Astrocyte of the hippocampus (primary cell): ENCODE measurements at places on chromosomes 12 and 14.
A peak's percentile ranks its signal among the peaks of the same experiment; 100 is the strongest.

DNA sequence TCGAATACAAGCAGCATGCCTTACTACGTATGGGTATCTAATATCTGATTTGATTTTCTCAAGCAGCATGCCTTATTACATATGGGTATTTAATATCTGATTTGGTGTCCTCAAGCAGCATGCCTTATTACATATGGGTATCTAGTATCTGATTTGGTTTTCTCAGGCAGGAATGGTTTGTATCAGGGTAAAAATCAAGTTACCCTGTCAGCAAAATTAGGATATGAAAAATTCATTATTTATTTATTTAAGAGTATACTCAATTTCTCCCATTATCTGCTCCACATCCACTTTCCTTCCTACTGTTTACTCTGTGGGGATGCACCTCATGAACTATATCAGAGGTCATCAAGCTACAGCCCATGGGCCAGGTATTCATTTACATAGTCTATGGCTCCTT lies 21.9 kb downstream of the ZNF891 start:
- DNase-seq = no peak

- DNase-seq = no peak
Observed at GRCh38 chr14:29232711-29233110, 466.1 kb downstream of the FOXG1 start.

GRCh38 chr14:59344691-59345455 lies 120.3 kb downstream of the GPR135 start:
- no peak for DNase-seq

DNA sequence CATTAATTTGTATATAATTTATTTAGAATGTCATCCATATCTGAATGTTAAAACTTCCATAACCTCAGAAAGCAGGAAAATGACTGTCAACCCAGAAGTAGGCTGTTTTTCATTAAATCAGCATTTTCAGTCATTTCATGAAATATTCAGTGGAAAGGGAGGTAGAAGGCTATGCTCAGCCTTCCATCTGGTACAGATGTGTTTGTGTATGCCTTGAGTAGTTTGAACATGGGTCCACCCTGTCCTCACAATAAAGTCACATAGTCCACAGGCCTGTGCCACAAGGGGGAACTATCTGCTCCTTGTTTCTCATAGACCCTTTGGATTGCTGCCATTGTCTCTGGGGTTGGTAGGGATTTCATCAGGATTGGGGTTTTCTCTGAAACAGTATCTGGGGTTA lies 9.1 kb downstream of the LACRT start:
- no peak for DNase-seq

DNA sequence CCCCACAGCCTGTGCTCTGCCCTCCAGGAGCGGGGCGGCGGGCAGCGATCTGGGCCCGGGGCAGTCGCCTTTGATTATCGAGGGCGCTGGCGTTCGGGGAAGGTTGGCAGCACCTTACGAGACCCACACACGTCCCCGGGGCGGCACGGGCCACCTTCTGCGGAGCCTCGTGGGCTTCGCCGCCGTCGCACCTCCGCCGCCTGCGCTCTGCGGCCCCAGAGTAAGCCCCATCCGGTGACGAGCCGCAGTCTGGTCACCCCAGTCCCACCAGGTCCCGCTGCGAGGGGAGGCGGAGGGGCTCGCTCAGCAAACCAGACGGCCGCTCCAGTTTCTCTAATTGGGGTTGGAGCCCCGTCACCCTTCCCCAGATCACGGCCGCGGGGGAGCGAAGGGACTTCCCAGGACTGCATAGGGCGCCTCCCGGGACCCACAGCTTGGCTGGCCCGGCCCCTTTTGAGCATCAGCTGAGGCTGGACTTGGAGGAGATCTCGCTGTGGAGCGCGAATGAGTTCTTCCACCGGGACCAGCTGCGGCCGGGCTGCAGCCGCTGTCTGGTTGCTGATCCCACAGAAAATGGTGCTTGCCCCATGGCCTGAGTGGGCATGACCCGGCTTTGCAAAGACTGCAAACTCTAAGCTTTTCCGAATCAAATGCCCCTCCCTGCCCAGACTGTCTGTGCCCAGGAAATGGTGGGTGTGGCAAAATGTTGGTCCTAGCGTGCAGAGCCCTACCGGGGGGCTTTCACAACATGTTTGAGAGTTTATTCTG lies 560 bp downstream of the LGALS3 start:
- peak; percentile 86 for DNase-seq

GRCh38 chr14:60051721-60052221 lies 40.0 kb upstream of the PCNX4 start:
- DNase-seq = peak; percentile 10

- no peak for DNase-seq
Observed at GRCh38 chr12:85617307-85618091, 218.7 kb downstream of the RASSF9 start.

DNA sequence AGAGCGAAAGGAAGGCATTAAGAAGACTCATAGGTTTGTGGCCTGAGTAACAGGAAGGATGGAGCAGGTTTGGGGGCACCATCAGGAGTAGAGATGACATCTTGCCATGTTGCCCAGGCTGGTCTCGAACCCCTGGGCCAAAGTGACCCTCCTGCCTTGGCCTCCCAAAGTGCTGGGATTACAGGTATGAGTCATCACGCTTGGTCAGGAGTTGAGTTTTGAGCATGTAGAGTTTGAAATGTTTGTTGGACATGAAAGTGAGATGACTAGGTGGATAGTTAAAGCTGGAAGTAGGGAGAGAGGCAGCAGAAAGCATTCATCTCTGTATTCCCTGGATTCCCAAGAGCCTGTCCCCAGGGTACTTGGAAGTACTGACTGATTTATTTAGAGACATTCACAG lies 112.6 kb downstream of the ERC1 start:
- no peak for DNase-seq

GRCh38 chr14:65502676-65503124 lies 90.2 kb downstream of the FUT8 start:
- DNase-seq = peak; percentile 79

GRCh38 chr12:538731-539539 lies 79.2 kb downstream of the B4GALNT3 start:
- peak; percentile 82 for DNase-seq

GRCh38 chr12:65943388-65944137 lies 119.3 kb downstream of the HMGA2 start:
- DNase-seq = no peak

GRCh38 chr14:81314443-81315175 lies 85.5 kb downstream of the STON2 start:
- no peak for DNase-seq

DNA sequence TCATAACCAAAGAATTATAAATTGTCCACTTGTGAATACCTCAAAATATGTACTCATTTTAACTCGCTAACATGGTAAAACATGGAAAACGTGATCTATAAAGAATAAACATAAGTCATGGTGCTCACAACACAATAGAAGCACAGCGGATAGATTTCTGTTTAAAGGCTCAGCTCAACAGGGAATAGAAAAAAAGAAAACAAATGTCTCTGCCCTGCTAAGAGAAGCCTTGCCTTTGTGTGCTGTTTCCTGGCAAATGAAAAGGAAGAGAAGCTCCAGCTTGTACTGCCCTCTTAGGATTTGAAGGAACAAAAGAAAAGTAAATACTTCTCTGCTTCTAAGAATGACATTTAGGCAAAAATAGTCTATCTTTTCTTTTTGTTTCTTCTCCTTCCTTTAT lies 121.0 kb upstream of the KRR1 start:
- DNase-seq = no peak

GRCh38 chr14:95409477-95410272 lies 90.0 kb upstream of the CLMN start:
- no peak for DNase-seq

- DNase-seq = no peak
Observed at GRCh38 chr12:104604995-104605675, 148.4 kb downstream of the CHST11 start.

GRCh38 chr12:75710361-75711069 lies 199.1 kb upstream of the KRR1 start:
- no peak for DNase-seq

DNA sequence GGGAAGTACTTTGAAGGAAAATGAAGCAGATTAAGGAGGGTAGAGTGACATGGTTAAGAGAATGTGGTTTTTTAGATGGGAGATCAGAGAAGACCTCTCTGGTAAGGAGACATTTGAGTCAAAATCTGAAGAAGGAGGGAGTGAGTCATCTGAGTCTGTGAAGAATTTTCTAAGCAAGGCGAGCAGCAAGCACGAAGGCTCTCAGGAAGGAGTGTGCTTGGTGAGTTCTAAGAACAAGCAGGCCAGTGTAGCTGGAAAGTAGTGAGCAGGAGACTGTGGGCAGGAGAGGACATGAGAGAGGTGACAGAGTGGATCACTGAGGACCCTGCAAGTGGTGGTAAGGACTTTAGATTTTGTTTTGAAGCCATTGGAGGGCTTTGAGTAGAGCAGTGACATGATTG lies 76.3 kb upstream of the FUT8 start:
- peak; percentile 54 for DNase-seq

DNA sequence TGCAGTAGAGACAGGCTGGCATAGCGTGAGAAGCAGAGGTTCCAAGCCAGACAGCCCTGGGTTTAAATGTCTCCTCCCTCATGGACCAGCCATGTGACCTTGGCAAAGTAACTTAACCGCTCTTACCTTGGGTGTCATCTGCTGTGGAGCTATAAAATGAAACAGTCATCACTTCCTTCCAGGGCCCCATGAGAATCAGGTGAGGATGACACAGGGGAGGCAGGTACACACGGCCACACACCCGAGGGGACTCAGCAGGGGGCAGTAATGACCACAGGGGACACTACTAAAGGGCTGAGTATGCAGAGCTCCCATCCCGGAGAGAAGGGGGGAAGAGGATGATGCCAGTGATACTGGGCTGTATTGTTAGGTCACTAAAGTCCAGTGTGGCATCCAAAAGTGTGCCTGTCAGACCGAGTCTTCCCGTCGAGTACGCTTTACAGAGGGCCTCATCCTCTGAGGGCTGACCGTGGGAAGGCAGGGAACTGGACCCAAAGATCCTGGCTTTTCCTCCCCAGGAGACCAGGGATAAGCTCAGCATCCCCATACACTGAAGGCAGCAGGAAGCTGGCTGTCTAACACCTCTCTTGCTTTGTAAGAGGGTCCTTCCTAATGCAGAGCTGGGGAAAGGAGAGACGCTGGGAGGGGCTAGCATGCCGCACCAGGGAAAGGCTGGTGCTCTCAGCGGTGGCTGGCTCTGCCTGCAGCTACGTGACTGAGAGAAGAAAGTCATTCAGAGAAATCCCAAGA lies 94.2 kb downstream of the SINHCAF start:
- DNase-seq = no peak

DNA sequence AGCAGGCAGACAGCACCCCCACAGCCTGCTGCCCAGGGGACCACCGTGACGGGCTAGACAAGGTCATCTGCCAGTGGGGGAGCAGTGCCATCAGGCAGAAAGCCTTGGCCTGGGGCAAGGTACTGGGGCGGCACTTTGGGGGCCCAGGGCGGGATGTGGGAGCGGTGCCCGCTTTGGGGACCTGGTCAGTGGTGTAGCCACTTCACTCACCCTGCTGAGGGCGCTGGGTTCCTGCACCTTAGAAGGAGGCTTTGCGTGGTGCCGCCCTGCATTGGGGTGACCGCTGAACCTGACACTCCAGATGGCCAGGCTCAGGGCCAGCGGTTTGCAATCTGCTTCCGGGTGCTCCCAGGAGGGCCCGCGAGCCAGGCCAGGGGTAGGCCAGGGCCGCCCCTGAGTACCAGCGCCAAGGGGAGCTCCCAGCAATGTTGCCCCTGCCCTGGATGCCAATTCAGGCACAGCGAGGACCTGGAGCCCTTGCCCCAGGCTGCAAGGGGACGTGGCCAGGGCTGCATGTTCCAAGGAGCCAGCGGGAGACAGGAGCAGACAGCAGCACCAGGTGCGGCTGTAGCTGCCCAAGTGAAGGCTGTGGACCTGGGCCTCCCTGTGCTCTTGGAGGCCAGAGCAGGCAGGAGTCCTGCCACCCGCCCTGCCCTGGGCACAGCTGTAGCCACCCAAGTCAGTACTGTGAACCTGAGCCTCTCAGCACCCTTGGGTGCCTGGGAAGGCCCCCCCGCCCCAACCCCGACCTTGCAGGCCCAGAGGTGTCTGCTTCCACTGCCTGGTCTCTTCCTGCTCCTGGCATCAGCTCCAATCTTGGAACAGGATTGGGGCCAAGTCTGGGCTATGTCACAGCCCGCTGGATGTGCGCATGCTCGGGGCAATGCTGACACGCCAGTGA lies 550.7 kb downstream of the SLC6A15 start:
- DNase-seq = no peak

DNA sequence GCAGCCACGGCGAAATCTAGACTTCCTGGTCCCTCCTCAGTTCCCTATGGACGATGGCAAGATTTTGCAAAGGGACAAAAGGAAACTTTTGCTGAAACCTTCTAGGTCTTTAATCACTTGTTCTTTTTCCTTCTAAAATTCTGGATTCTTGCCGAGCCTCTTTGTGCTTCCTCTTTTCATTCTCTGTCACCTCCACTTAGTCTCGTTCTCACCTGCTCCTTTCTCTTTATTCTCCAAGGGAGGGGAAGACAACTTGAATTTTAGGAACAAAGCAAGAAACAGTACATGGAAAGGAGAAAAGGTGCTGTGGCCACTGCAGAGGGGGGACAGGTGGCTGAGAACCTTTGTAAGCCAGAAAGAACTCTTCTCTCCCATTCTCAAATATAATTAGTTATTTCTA lies 194.8 kb downstream of the CACNA1C start:
- DNase-seq = no peak

GRCh38 chr12:72178871-72179270 lies 93.3 kb upstream of the TRHDE start:
- no peak for DNase-seq

- DNase-seq = peak; percentile 14
Observed at GRCh38 chr12:60106214-60106613, 510.4 kb downstream of the SLC16A7 start.

- DNase-seq = no peak
Observed at GRCh38 chr14:31219169-31219568, 11.6 kb upstream of the HECTD1 start.

GRCh38 chr12:114662512-114663177 lies 21.3 kb downstream of the TBX3 start:
- DNase-seq = peak; percentile 86

DNA sequence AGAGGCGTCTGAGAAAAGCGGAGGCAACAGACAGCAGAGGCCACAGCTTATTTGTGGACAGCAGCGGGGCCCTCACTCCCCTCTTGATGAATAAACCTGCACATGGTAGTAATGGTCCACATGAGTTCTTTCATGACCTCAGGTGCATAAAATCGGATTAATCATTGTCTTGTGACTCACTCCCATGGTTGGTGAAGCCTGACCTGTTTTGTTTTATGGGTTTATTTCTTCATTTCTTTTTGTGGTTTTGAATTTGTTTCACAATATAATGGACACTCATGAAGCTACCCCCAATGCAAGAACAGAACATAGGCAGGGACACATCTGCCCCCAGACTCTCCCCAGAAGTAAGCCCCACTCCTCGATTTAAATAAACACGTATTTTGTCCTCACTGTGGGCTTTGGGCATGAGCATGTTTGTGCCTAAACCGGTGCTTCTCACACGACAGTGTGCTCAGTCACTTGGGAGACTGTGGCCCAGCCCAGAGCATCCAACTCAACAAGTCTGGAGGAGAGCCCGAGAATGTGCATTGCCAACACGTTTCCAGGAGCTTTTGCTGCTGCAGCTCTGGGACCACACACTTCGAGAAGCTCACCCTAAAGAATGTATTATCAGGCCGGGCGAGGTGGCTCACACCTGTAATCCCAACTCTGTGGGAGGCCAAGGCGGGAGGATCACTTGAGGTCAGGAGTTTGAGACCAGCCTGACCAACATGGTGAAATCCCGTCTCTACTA lies 116.1 kb downstream of the SCARB1 start:
- peak; percentile 83 for DNase-seq

- DNase-seq = no peak
Observed at GRCh38 chr12:7833831-7834230, 38.9 kb downstream of the SLC2A14 start.

- DNase-seq = peak; percentile 1
Observed at GRCh38 chr12:71299541-71300376, 139.8 kb upstream of the LGR5 start.
